ENCODE measurements at places on chromosomes 6 and 20. TPM values are rescaled to one million over a fixed set of nuclear protein-coding genes. Genes with fewer than 3 reads are reported as not detected.

The C6orf58 gene
- not detected for total RNA-seq

The ADAT2 gene
- 22.0 TPM for total RNA-seq

The SAPCD1 gene
- total RNA-seq = 15.4 TPM

The SRSF12 gene
- total RNA-seq = not detected

The TRAPPC3L gene
- total RNA-seq = not detected

The LRFN2 gene
- total RNA-seq = not detected

The MKKS gene
- total RNA-seq = 7.8 TPM

The BFSP1 gene
- total RNA-seq = 0.55 TPM

The EFCAB8 gene
- total RNA-seq = 1.0 TPM

The CTCFL gene
- not detected for total RNA-seq

GRCh38 chr6:143708889-143709288 lies 31.1 kb downstream of the PHACTR2 start:
- H3K4me1 ChIP-seq = peaks cover 2% of the 10 kb centered on the region
- no peak for DNase-seq
- H3K27me3 ChIP-seq = peaks cover 3% of the 10 kb centered on the region
- no peak overlapping the region for H3K27ac ChIP-seq
- no peak overlapping the region for H3K4me3 ChIP-seq

GRCh38 chr6:139398658-139399057 lies 24.2 kb upstream of the CITED2 start:
- no peak overlapping the region for H3K4me3 ChIP-seq
- H3K4me1 ChIP-seq = no peaks in the 10 kb centered on the region
- DNase-seq = no peak
- no peak overlapping the region for H3K27ac ChIP-seq

- no peaks in the 10 kb centered on the region for H3K36me3 ChIP-seq
- DNase-seq = peak; percentile 62
- H3K4me1 ChIP-seq = no peaks in the 10 kb centered on the region
- H3K27ac ChIP-seq = no peak overlapping the region
These were observed 538 bp upstream of the GRM1 start for GRCh38 chr6:146028252-146028795.

DNA sequence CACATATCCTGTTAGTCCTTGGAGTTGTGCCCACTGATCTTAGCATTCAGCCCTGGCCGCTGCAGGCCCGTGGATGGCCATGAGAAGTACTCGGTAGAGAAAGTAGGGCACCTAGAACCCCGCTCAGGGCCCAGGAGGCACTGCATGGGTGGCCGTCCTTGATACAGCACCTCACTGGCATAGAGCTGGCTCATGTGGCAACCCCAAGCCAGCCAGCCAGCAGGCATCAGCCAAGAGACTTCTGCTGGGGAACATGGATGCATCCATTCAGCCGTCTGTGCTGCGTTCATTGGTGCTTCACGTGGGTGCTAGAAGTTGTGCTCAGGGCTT lies 10.6 kb downstream of the PYGB start:
- peaks cover 35% of the 10 kb centered on the region for H3K4me1 ChIP-seq
- H3K36me3 ChIP-seq = peaks cover 43% of the 10 kb centered on the region
- no peak for DNase-seq
- no peak overlapping the region for H3K4me3 ChIP-seq
- no peaks in the 10 kb centered on the region for H3K27me3 ChIP-seq
- no peak overlapping the region for H3K27ac ChIP-seq

GRCh38 chr6:44051515-44051914 lies 75.7 kb downstream of the MRPL14 start:
- peaks cover 17% of the 10 kb centered on the region for H3K4me1 ChIP-seq
- H3K4me3 ChIP-seq = no peak overlapping the region
- no peak overlapping the region for H3K27ac ChIP-seq
- no peak for DNase-seq
- no peaks in the 10 kb centered on the region for H3K27me3 ChIP-seq

DNA sequence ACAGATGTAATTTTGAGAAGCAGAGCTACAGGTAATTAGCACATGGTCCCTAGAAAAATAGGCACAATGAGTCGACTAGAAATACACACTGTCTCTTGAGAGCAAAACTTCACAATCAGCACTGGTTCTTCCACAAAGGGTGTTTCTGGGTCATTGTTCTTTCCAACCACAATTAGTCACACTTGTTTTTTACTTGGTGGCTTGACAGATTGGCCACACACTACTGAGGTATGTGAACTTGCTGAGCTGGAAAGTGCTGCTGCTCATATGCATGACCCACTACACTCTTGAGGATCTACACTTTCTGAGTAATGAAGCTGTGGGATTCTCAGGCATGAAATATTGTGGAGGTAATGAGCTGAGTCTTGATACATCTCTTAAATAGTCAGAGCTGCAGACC lies 347.7 kb downstream of the BCKDHB start:
- no peaks in the 10 kb centered on the region for H3K4me1 ChIP-seq
- H3K27ac ChIP-seq = no peak overlapping the region
- no peak overlapping the region for H3K4me3 ChIP-seq
- no peaks in the 10 kb centered on the region for H3K36me3 ChIP-seq

DNA sequence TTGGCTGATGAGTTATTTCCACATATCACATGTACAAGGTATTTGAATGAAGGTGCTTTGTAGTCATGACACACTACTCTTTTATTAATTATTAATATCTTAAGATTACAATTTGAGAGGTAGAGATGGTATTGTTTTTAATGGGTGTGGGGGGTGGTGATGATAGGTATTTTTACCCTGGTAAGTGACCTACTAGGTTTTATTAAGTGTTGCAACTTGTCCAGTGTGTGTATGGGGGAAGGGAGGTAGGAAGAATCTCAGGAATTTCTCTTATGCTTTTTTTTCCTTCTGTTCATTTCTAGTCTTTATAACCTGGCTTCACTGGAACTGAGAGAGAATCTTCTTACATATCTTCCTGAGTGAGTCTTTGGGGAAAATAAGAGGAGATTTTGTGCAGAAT lies 101.4 kb downstream of the LRRC1 start:
- DNase-seq = no peak
- H3K27me3 ChIP-seq = no peaks in the 10 kb centered on the region
- H3K4me1 ChIP-seq = peaks cover 6% of the 10 kb centered on the region

DNA sequence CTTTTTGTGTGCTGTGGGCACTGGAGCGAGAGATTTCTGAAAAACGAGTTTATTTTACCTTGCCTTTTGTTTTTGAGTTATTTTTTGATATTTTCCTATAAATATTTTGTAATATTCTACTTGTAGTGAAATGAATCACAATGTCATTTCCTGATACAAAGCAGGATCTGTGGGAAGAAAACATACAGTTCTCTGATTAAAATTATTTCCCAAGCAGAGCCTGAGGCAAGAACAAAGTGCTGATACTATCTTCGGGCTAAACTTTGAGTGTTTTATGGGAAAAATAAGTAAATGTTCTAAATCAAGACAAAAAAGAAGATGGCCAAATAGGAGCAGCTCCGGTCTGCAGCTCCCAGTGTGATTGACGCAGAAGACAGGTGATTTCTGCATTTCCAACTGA lies 33.7 kb upstream of the ELOVL5 start:
- H3K36me3 ChIP-seq = no peaks in the 10 kb centered on the region
- peaks cover 26% of the 10 kb centered on the region for H3K27me3 ChIP-seq
- H3K27ac ChIP-seq = no peak overlapping the region

DNA sequence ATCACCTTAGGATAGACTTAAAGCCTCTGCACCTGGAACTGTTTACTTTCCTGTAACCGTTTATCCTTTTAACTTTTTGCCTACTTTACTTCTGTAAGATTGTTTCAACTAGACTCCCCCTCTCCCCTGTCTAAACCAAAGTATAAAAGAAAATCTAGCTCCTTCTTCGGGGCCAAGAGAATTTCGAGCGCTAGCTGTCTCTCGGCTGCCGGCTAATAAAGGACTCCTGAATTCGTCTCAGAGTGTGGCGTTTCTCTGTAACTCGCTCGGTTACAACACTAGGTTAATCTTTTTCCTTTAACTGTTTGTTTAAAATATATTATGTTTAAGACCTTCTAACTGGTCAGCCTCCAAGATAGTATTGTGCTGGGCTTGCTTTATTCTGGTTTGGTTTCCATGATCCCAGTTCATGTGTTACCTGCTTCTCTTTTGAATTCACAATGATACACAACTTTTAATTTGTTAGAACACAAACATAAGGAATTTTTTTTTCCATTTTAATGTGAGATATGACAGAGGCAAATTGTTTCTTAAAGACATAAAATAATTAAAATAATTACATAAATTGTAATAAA lies 8.7 kb upstream of the NQO2 start:
- H3K27me3 ChIP-seq = peaks cover 3% of the 10 kb centered on the region
- peak overlapping the region; percentile 86 for H3K4me3 ChIP-seq
- H3K4me1 ChIP-seq = peaks cover 25% of the 10 kb centered on the region
- H3K27ac ChIP-seq = peak overlapping the region; percentile 96

GRCh38 chr6:152720974-152721373 lies 23.3 kb downstream of the MYCT1 start:
- no peak overlapping the region for H3K27ac ChIP-seq
- H3K4me1 ChIP-seq = no peaks in the 10 kb centered on the region
- DNase-seq = no peak
- H3K36me3 ChIP-seq = no peaks in the 10 kb centered on the region
- no peak overlapping the region for H3K4me3 ChIP-seq

DNA sequence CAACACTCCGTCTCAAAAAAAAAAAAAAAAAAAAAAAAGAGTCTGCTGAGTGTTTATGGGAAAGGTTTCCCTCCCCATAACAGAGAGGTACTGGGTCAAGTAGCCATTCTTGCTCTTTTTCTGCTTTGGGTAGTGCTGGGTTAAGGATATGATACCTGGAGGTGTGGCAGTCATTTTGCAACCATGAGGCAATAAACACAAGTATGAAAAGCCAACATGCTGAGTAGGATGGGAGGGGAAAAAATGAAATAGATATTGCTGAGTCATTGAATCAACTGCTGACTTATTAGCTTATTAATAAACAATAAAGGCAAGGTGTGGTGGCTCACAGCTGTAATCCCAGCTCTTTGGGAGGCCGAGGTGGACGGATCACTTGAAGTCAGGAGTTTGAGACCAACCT lies 2.3 kb upstream of the TOMM34 start:
- H3K4me1 ChIP-seq = peaks cover 70% of the 10 kb centered on the region
- no peak overlapping the region for H3K4me3 ChIP-seq
- H3K27me3 ChIP-seq = no peaks in the 10 kb centered on the region
- no peak for DNase-seq
- H3K36me3 ChIP-seq = peaks cover 28% of the 10 kb centered on the region

GRCh38 chr20:31908016-31908415 lies 37.6 kb downstream of the TTLL9 start:
- H3K27me3 ChIP-seq = peaks cover 4% of the 10 kb centered on the region
- DNase-seq = no peak
- no peaks in the 10 kb centered on the region for H3K4me1 ChIP-seq

- H3K4me3 ChIP-seq = no peak overlapping the region
- no peak overlapping the region for H3K27ac ChIP-seq
- no peaks in the 10 kb centered on the region for H3K4me1 ChIP-seq
- peaks cover 2% of the 10 kb centered on the region for H3K27me3 ChIP-seq
- no peaks in the 10 kb centered on the region for H3K36me3 ChIP-seq
- DNase-seq = peak; percentile 80
These were observed 28.7 kb downstream of the CFAP206 start for GRCh38 chr6:87436435-87436834.

GRCh38 chr6:165042912-165043311 lies 266.5 kb downstream of the C6orf118 start:
- H3K4me1 ChIP-seq = no peaks in the 10 kb centered on the region
- no peak overlapping the region for H3K27ac ChIP-seq
- DNase-seq = no peak
- H3K36me3 ChIP-seq = no peaks in the 10 kb centered on the region
- H3K4me3 ChIP-seq = no peak overlapping the region

GRCh38 chr6:135535989-135536414 lies 38.5 kb upstream of the AHI1 start:
- H3K27me3 ChIP-seq = no peaks in the 10 kb centered on the region
- H3K4me3 ChIP-seq = peak overlapping the region; percentile 46
- H3K4me1 ChIP-seq = peaks cover 45% of the 10 kb centered on the region
- DNase-seq = peak; percentile 48

- no peaks in the 10 kb centered on the region for H3K27me3 ChIP-seq
- no peak overlapping the region for H3K27ac ChIP-seq
- no peak for DNase-seq
These were observed 239.3 kb downstream of the OGFRL1 start for GRCh38 chr6:71527886-71528285.

GRCh38 chr6:19721766-19722377 lies 115.3 kb upstream of the ID4 start:
- no peaks in the 10 kb centered on the region for H3K27me3 ChIP-seq
- H3K27ac ChIP-seq = no peak overlapping the region
- no peaks in the 10 kb centered on the region for H3K36me3 ChIP-seq
- H3K4me3 ChIP-seq = no peak overlapping the region

- H3K36me3 ChIP-seq = peaks cover 11% of the 10 kb centered on the region
- peaks cover 18% of the 10 kb centered on the region for H3K4me1 ChIP-seq
- no peak overlapping the region for H3K4me3 ChIP-seq
- peaks cover 80% of the 10 kb centered on the region for H3K27me3 ChIP-seq
These were observed 21.8 kb downstream of the ULBP1 start for GRCh38 chr6:149985481-149985937.

GRCh38 chr20:3890999-3891929 lies 2.1 kb downstream of the PANK2 start:
- H3K4me1 ChIP-seq = peaks cover 52% of the 10 kb centered on the region
- peak overlapping the region; percentile 98 for H3K4me3 ChIP-seq
- DNase-seq = no peak
- H3K36me3 ChIP-seq = peaks cover 56% of the 10 kb centered on the region
- peak overlapping the region; percentile 97 for H3K27ac ChIP-seq
- H3K27me3 ChIP-seq = no peaks in the 10 kb centered on the region

GRCh38 chr6:31901415-31901952 lies 402 bp downstream of the ZBTB12 start:
- peaks cover 33% of the 10 kb centered on the region for H3K4me1 ChIP-seq
- peak overlapping the region; percentile 63 for H3K4me3 ChIP-seq
- H3K27me3 ChIP-seq = peaks cover 14% of the 10 kb centered on the region
- H3K36me3 ChIP-seq = peaks cover 11% of the 10 kb centered on the region
- H3K27ac ChIP-seq = no peak overlapping the region
- DNase-seq = peak; percentile 69

- H3K27me3 ChIP-seq = no peaks in the 10 kb centered on the region
- H3K36me3 ChIP-seq = peaks cover 22% of the 10 kb centered on the region
- no peak for DNase-seq
- H3K4me3 ChIP-seq = peak overlapping the region; percentile 89
These were observed 436 bp upstream of the ZNF337 start for GRCh38 chr20:25697132-25697446.

DNA sequence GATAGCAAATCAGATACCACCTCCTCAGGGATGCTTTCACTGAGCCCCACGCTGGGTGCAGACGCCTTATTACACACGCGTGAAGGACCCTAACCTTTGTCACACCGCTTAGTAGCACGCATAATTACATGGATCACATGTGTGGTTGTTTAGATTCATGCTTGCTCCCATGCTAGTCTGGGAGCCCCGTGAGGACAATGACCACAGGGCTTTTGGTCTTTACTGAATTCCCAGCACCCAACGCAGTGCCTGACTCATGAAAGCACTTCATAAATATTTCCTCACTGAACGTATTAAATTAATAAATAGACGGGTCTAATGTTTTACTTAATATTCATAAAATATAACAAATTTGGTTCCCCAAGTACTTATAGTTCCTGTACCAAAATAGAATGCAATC lies 132.5 kb downstream of the ALDH8A1 start:
- H3K27me3 ChIP-seq = peaks cover 4% of the 10 kb centered on the region
- no peak overlapping the region for H3K27ac ChIP-seq
- H3K4me1 ChIP-seq = no peaks in the 10 kb centered on the region
- DNase-seq = no peak
- no peaks in the 10 kb centered on the region for H3K36me3 ChIP-seq
- H3K4me3 ChIP-seq = no peak overlapping the region

GRCh38 chr6:8193541-8193940 lies 91.2 kb upstream of the EEF1E1 start:
- peaks cover 5% of the 10 kb centered on the region for H3K27me3 ChIP-seq
- H3K4me1 ChIP-seq = no peaks in the 10 kb centered on the region
- no peak for DNase-seq

- H3K4me1 ChIP-seq = peaks cover 15% of the 10 kb centered on the region
- no peak overlapping the region for H3K4me3 ChIP-seq
- peaks cover 61% of the 10 kb centered on the region for H3K27me3 ChIP-seq
- no peak for DNase-seq
- H3K27ac ChIP-seq = no peak overlapping the region
These were observed 38.4 kb upstream of the HLA-G start for GRCh38 chr6:29789176-29789575.

Data from activated CD8-positive, alpha-beta T cell treated with anti-CD3 and anti-CD28 coated beads, Interleukin-2, amount 10 ng/mL, durations not matched to agents 7 days and 5 days (primary cell).